ENCODE measurements at places on chromosomes 4 and X.

GRCh38 chr4:18404642-18405041, 383.1 kb upstream of the LCORL start:
- DNase-seq, result peak; percentile 20

GRCh38 chr4:27973700-27974099, 1113.1 kb downstream of the STIM2 start:
- DNase-seq, result no peak

DNA sequence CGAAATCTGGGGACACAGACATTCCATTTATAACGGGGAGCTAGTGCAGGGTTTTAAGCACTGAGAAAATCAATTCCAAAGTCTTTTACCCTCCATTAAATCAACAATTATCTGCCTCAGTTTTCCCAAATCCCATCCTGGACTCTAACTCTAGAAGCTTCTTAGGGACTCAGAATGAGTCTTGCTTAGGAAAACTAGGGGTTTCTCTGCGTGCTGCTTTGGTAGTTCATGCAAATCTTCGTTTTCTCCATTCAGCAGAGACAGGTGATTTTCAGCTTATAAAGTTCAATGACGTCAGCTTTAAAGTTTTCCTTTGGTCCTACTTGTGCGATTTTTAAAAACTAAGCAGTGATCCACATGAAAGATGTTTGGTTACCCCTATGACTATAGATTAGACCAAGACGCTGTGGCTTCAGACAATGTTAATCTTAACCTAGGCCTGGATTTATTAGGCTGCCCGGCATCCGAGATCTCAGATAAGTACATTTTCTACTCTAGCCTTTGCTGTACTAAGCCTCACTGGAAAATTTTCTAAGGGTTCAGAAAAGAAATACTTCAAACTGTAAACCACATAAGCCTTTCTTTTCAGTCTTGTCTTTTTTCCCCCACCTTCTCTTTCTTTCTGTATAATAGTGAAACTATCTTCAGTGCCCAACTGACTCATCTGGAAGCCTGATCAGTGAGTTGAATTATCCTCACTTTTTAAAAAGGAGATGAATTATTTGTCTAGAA, 121.4 kb upstream of the GATB start:
- DNase-seq, result peak; percentile 44

GRCh38 chrX:53288189-53288588, 6.8 kb upstream of the IQSEC2 start:
- DNase-seq, result no peak

DNA sequence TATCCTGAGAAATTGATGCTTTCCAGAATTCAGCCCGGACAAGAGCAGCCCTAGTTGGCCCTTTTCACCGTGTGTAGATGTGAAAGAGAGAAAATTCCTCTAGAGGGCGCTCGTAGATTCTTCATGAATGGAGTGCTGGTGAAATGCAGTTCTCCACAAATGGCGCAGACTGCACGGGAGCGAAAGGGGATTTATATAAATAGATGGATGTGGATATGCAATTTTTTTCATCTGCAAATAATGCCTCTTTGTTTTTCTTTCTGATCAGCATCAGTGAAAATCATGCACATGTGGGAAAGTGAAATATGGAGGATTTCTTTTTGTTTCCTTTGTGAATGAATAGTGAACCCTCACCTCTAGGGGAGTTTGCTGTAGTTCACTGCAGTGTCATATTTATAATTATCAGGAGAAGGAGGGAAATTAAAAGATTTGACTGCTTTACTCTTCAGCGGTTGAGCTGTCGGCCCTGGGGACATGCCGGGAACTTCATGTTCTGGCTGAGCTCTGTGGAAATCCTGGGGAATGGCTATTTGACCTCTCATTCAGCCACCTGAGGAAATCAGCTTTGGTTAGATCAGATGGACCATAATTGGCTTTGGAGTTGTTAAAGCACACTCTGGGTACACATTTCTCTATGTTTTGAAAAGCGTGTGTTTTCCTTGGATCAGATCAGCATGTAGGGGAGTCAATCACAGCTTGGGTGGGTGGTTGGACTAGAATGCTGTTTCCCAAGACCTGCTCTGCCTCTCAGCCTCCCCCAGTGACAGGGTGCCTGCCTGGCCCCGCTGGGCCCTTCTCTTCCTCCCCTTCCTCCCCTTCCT, 115.0 kb upstream of the SHISA3 start:
- DNase-seq, result peak; percentile 81

- no peak for DNase-seq
Measured at GRCh38 chr4:83247415-83248357, 36.9 kb downstream of the COQ2 start.

DNA sequence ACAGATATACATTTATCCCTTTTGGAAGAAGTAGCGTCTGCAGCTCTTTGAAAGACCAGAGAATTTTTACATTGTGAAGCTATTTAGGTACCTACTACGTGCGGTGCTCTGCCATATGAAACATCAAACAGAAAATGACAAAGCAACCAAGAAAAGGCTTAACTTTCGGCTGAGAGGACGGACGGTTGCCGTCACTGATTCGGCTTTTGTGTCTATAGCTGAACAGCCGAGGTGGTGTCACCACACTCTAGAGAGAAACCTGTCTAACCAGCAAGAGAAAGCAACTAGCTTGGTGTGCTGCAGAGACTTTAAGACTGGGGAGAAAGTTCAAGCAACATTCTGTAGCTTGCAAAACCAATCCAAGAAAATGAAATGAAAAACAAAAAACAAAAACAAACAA, 145.5 kb downstream of the SHOX start:
- no peak for DNase-seq

DNA sequence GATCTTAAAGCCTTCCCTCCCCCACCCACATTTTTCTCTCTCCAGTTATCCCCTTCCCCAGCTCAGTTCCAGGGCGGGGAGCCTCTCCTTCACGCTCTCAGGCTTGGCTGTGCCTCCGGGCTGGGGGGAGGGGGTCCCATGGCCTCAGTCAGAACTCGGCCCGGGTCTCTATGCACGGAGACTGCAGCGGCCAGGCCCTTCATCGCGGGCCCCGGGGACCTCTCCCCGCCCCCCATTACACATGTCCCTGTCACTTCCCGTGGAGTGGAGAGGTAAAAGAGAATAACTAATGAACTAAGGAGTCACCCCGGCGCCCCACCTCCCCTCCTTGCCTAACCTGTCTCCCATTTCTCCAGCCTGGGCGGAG, 838 bp upstream of the PRICKLE3 start:
- DNase-seq, result no peak

DNA sequence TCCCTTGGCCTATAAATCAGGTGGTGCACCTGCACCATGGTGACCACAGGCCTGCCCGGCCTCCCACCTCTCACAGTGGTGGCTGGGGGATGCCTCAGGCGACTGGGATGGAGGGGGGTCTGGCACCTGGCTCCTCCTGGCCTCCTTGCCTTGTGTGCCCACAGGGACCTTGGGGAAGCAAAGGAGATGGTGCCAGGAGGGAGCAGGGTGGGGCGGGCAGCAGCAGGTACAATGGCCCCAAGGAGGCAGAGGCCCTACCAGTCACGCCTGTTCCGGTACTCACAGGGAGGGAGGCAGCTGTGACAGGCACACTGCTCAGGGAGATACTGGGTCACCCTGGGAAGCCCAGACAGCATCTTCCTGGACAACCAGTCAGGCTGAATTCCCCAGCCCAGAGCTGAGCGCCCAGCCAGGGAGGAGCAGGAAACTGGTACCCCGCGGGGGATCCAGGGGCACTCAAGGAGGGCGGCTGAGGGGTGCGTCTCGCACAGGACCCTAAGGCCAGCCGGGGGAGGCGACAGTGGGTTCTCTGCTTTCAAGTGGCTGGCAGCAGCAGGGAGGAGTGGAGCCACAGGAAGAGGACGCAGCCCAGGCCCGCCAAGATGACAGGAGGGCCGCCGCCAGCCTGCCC, 1.2 kb upstream of the TREX2 start:
- no peak for DNase-seq

All from GM12865 (cell line).